ENCODE measurements at places on chromosomes 7 and 10.

- DNase-seq = peak; percentile 82
- no peaks in the 10 kb centered on the region for H3K27me3 ChIP-seq
- peak overlapping the region; percentile 84 for H3K27ac ChIP-seq
- H3K4me1 ChIP-seq = peaks cover 51% of the 10 kb centered on the region
Observed at GRCh38 chr7:29113384-29114102, 32.8 kb downstream of the CPVL start.

DNA sequence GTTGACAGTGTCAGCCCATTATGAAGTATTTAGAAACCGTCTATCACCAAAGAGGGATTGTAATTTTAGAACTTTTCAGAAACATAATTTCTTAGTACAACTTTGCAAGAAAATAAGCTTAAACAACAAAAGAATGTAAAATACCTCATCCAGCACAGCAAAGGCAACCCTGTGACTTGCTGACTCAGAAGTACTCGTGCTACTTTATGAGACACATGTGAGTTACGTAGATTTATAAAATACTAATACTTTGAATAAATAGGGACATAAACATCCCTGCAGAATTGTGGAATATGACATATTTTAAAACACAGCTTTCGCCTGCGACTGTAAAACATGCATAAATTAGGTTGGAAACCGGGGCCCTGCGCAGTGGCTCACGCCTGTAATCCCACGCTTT is 739.7 kb upstream of the ANKRD30A start:
- H3K4me1 ChIP-seq = no peaks in the 10 kb centered on the region
- H3K27me3 ChIP-seq = no peaks in the 10 kb centered on the region
- H3K4me3 ChIP-seq = no peak overlapping the region
- no peak overlapping the region for H3K27ac ChIP-seq
- no peaks in the 10 kb centered on the region for H3K36me3 ChIP-seq

GRCh38 chr10:28587270-28587969 is 54.5 kb downstream of the WAC start:
- DNase-seq = peak; percentile 35
- H3K36me3 ChIP-seq = peaks cover 82% of the 10 kb centered on the region

- no peaks in the 10 kb centered on the region for H3K27me3 ChIP-seq
- peaks cover 16% of the 10 kb centered on the region for H3K4me1 ChIP-seq
- H3K27ac ChIP-seq = peak overlapping the region; percentile 19
- H3K4me3 ChIP-seq = no peak overlapping the region
- H3K36me3 ChIP-seq = peaks cover 70% of the 10 kb centered on the region
Observed at GRCh38 chr7:116777651-116778281, 84.6 kb upstream of the CAPZA2 start.

DNA sequence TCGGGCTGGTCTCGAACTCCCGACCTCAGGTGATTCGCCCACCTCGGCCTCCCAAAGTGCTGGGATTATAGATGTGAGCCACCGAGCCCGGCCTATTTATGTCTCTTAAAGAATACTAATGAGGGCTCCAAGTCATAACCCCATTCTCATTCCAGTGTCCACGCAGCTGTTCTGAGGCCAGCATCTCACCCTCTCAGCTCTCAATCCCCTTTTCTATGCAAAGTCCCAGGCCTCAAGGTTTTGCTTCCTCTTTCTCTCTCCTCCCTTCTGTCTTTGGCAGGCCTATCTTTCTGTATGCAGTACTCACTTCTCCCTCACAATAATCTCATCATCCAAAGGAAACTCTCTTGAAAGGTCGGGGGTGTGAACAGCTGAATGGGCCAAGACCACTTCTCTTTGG is 28.0 kb upstream of the VSIR start:
- no peaks in the 10 kb centered on the region for H3K36me3 ChIP-seq
- H3K27ac ChIP-seq = no peak overlapping the region
- H3K4me1 ChIP-seq = no peaks in the 10 kb centered on the region
- H3K4me3 ChIP-seq = no peak overlapping the region

GRCh38 chr7:4416396-4417056 is 265.6 kb upstream of the FOXK1 start:
- H3K27me3 ChIP-seq = no peaks in the 10 kb centered on the region
- peak overlapping the region; percentile 59 for H3K4me3 ChIP-seq
- no peak overlapping the region for H3K27ac ChIP-seq
- peaks cover 5% of the 10 kb centered on the region for H3K4me1 ChIP-seq
- no peak for DNase-seq
- H3K36me3 ChIP-seq = no peaks in the 10 kb centered on the region

- peaks cover 8% of the 10 kb centered on the region for H3K36me3 ChIP-seq
- H3K27me3 ChIP-seq = no peaks in the 10 kb centered on the region
- H3K4me1 ChIP-seq = peaks cover 58% of the 10 kb centered on the region
- H3K4me3 ChIP-seq = peak overlapping the region; percentile 47
Observed at GRCh38 chr10:50395271-50395670, 144.0 kb upstream of the ASAH2 start.

DNA sequence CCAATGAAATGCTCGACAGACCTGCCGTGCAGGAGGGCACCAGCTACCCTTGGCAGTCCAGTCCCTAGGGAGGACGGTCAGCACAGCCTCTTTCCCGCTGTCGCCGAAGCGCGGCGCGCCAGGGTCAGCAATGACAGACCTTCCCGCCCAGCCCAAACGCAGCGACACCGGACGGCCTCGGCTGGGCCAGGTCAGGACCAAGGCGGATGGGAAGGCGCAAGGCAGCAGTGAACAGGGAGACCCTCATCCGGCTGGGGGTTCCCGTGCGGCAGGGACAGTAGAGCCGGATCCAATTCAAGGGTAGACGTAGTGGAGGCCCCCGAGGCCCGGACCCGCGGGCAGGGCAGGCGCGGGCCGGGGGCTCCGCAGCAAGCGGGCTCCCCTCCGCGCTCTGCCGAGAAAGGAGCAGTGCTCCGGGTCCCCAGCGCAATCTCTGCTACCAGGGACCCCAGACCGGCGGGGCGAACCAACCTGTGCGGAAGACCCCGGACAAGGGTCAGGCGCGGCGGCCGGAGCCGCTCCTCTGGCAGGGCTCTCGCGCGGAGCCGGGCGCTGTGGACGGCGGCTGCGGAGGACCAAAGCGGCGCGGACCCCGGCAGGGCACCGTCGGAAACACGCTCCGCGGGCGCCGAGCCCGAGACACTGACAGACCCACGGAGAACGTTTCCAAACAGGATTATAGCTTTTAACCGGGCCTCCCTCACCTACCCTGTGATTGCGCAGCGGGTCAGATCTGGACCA is at the start of gene SEC31B:
Gene SEC31B, minus strand, starts transcription at position 551 of the 741 bp plus-strand sequence. CDS start 2,909 bp downstream, outside the sequence.
- no peaks in the 10 kb centered on the region for H3K27me3 ChIP-seq
- no peak within 1 kb of the TSS for H3K27ac ChIP-seq
- H3K36me3 ChIP-seq = peaks cover 24% of the 10 kb centered on the region
- DNase-seq = no peak
- no peaks in the 10 kb centered on the region for H3K4me1 ChIP-seq
- H3K4me3 ChIP-seq = no peak within 1 kb of the TSS

GRCh38 chr10:126904818-126905701 is at the start of gene DOCK1:
Gene DOCK1 (plus strand): TSS chr10:126905428. CDS start chr10:126905518, 90 bp downstream.
- peak; percentile 74 for DNase-seq
- H3K4me1 ChIP-seq = peaks cover 42% of the 10 kb centered on the region
- H3K27me3 ChIP-seq = no peaks in the 10 kb centered on the region
- H3K4me3 ChIP-seq = peak within 1 kb of the TSS; percentile 92

GRCh38 chr7:134084488-134085144 is 42.5 kb upstream of the LRGUK start:
- H3K4me1 ChIP-seq = no peaks in the 10 kb centered on the region
- no peak overlapping the region for H3K4me3 ChIP-seq
- H3K27me3 ChIP-seq = no peaks in the 10 kb centered on the region
- no peak for DNase-seq
- no peak overlapping the region for H3K27ac ChIP-seq

- H3K4me3 ChIP-seq = no peak overlapping the region
- H3K36me3 ChIP-seq = no peaks in the 10 kb centered on the region
- DNase-seq = no peak
- peaks cover 8% of the 10 kb centered on the region for H3K27me3 ChIP-seq
- H3K4me1 ChIP-seq = peaks cover 10% of the 10 kb centered on the region
Observed at GRCh38 chr7:47149971-47150370, 431.9 kb downstream of the TNS3 start.

- DNase-seq = peak; percentile 45
- no peak overlapping the region for H3K27ac ChIP-seq
- H3K27me3 ChIP-seq = no peaks in the 10 kb centered on the region
- no peaks in the 10 kb centered on the region for H3K36me3 ChIP-seq
Observed at GRCh38 chr7:27697861-27698430, 35.3 kb upstream of the HIBADH start.

- H3K27ac ChIP-seq = no peak overlapping the region
- peaks cover 80% of the 10 kb centered on the region for H3K36me3 ChIP-seq
- H3K27me3 ChIP-seq = no peaks in the 10 kb centered on the region
- no peak for DNase-seq
- H3K4me1 ChIP-seq = no peaks in the 10 kb centered on the region
Observed at GRCh38 chr10:93392121-93392520, 90.0 kb downstream of the MYOF start.

GRCh38 chr10:63083904-63084689 is 49.0 kb upstream of the NRBF2 start:
- no peak overlapping the region for H3K4me3 ChIP-seq
- H3K4me1 ChIP-seq = no peaks in the 10 kb centered on the region

DNA sequence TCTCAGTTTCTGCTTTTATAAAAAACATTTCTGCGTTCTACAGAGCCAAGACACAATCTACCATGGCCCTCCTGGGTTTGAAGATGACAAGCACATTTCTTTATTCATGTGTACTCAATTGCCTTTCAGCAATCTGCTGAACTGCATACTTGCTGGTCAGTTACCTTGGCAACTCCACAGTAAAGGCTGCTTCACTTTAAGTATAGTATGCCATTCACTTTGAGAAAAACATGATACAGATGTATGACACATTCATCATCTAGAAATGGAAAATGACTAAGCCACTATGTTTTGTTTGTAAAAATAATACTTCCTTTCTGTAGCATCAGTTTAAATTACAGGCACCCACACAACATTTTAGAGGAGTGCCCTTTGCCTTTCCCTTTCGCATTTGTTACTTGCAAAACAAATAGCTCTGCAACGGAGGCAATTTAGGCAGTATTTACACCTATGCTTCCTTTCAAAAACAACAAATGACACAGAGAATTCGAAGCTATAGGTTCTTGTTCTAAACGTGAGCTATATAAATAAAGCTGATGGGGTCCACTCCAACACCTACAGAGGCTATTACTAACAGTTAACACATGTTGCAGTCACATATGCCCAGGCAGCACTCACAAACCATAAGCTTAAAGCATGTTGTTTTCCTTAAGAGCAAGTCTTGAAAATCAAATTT is 23.5 kb downstream of the SGCE start:
- DNase-seq = peak; percentile 59
- H3K27me3 ChIP-seq = no peaks in the 10 kb centered on the region
- peak overlapping the region; percentile 16 for H3K27ac ChIP-seq
- H3K36me3 ChIP-seq = no peaks in the 10 kb centered on the region

DNA sequence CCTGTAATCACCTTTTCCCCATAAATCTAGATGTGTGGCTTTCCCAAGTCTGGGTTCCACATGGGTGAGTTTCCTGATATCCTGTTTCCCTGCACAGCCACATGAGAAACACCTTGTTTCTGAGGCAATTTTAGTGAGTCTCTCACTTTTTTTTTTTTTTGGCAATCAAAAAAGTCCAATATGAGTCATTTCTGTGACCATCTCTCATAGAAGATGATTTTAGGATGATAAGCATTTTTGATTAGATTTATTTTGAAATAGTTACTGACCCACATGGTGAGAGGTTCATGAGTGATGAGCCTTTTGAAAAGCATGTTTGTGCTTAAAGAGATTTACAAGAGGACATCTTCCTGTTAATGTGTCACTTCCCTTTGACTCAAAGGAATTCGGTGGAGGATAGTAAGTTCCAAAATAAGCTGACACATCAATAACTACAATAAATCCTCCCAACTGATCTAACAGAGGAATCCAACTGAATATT is 464.0 kb downstream of the INHBA start:
- H3K4me1 ChIP-seq = peaks cover 23% of the 10 kb centered on the region
- no peak overlapping the region for H3K4me3 ChIP-seq
- H3K27me3 ChIP-seq = no peaks in the 10 kb centered on the region
- H3K27ac ChIP-seq = peak overlapping the region; percentile 74
- no peaks in the 10 kb centered on the region for H3K36me3 ChIP-seq
- peak; percentile 37 for DNase-seq

GRCh38 chr10:131899695-131900349 is 986 bp upstream of the PPP2R2D start:
- H3K27me3 ChIP-seq = peaks cover 18% of the 10 kb centered on the region
- H3K27ac ChIP-seq = peak overlapping the region; percentile 39
- no peak for DNase-seq
- H3K4me1 ChIP-seq = peaks cover 16% of the 10 kb centered on the region
- H3K4me3 ChIP-seq = peak overlapping the region; percentile 84

- no peaks in the 10 kb centered on the region for H3K27me3 ChIP-seq
- H3K4me3 ChIP-seq = peak overlapping the region; percentile 59
- DNase-seq = peak; percentile 57
- H3K27ac ChIP-seq = peak overlapping the region; percentile 94
Observed at GRCh38 chr10:59991661-59992060, 85.3 kb upstream of the CCDC6 start.

DNA sequence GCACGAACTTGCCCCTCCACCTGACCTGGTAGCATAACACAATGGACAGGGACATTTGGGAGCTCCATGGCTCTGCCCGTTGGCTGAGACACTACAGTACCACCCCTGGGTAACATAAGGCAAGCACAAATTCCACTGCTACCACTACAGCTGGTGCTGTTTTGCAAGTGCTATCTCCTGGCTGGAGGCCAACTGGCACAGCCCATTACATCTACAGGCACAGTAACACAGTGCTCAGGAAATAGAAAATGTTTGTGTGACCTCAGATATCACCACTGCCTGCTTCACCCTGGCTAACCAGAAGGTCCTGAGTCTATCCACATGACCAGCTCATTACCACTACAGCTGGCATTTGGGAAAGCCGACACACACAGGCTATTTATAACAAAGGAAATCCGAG is 631.1 kb upstream of the MBL2 start:
- peak; percentile 69 for DNase-seq
- H3K36me3 ChIP-seq = no peaks in the 10 kb centered on the region
- peaks cover 4% of the 10 kb centered on the region for H3K4me1 ChIP-seq
- no peak overlapping the region for H3K4me3 ChIP-seq
- H3K27me3 ChIP-seq = no peaks in the 10 kb centered on the region
- no peak overlapping the region for H3K27ac ChIP-seq

GRCh38 chr10:92811986-92812385 is 36.3 kb upstream of the EXOC6 start:
- H3K27me3 ChIP-seq = no peaks in the 10 kb centered on the region
- no peak for DNase-seq
- H3K4me3 ChIP-seq = no peak overlapping the region
- no peaks in the 10 kb centered on the region for H3K4me1 ChIP-seq
- no peak overlapping the region for H3K27ac ChIP-seq
